Stimulated activated CD4-positive, alpha-beta T cell treated with anti-CD3 and anti-CD28 coated beads, Interleukin-1b, Interleukin-23, amount 100 ng/mL, for 48 hours (primary cell): ENCODE measurements at places on chromosomes 3 and 15.

GRCh38 chr3:141722648-141723047 is 15.4 kb upstream of the RNF7 start:
- DNase-seq: no peak

DNA sequence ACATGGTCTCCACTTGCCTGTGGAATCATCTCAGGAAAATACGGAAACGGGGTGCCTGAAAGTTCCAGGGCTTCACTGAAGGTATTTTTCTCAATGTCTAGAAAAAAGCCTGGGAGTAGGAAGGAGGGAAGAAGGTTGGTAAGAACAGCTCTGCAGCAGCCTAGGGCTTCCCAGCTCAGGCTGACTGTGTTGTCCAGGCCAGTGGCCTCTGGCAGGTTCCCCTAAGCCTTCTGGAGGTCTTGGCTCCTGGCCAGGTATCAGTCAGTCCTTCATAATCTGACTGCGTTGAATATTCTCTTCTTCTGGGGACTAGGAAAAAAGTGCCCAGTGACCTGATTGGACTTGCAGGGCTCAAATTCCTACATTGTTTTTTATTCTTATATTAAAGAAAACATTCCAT is 38.6 kb downstream of the SSR3 start:
- no peak for DNase-seq

- DNase-seq: no peak
Observed at GRCh38 chr3:27673701-27674100, 48.4 kb downstream of the EOMES start.

DNA sequence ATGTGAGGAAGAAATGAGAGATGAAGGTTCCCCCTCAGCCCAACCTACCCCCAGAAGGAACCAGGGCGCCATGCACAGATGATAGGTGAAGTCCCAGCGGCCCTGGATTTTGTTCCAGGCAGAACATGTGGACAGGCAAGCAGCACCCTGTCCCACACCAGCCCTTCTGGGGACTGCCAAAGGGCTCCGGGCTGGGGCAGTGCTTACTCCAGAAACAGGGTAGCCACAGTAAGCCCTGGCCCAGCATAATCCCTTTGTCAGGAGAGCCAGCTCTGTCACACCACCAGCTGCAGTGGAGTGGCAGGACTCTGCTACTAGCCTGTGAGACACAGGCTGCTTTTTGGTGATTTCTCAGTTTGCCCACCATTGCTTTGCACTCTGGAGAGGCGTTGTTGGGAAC is 6.3 kb downstream of the FBXL22 start:
- DNase-seq: no peak

- no peak for DNase-seq
Observed at GRCh38 chr15:83880529-83880928, 226.6 kb downstream of the ADAMTSL3 start.

DNA sequence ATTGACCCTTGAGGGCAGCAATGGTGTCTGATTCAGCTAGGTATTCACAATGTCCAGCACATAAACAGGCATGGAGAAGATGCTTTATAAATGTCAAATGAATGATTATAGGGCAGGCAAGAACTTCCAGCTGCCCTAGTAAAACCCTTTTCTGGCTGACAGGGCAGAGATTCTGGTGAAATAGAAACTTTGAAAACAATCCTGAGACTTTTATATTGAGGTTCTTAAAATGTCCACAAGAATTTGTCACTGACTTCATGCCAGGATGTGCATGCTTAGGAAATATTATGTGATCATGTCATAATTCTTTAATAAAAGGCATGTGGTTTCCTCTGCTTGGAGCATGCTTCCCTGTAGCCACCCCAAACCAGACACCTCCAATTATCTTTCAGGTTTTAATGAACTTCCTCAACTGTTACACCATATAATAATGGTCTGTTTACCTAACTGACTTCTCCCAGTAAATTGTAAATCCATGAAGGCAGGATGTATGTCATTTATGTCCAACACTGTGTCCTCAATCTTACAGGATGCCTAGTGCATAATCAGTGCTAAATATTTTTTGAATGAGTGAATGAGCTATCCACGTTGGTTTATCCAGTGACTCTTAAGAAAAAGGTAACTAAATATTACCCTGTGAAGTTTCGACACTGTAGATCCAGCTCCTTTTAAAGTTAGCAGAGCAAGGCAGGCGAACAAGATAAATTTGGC is 43.4 kb upstream of the CLRN1 start:
- DNase-seq: no peak

GRCh38 chr3:155425396-155425795 is 131.9 kb upstream of the STRIT1 start:
- DNase-seq: no peak

DNA sequence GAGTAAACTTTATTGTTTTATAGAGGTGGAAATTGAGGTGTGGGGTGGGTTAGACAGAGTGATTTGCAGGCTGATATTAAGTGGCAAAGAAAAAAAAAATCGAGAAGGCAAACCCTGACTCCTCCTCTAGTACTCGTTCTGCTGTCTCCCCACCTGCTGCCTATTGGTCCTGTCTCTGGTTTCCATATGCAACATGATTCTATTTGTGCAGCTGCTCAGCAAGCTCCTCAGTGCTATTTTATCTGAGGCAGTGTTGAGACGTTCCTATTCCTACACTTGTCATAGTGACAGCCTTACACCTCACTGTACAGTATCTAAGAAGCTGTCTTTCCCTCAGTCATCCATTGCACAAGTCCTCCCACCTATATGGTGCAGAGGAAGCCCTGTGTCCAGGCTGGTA is 45.1 kb downstream of the RSL24D1 start:
- DNase-seq: no peak

DNA sequence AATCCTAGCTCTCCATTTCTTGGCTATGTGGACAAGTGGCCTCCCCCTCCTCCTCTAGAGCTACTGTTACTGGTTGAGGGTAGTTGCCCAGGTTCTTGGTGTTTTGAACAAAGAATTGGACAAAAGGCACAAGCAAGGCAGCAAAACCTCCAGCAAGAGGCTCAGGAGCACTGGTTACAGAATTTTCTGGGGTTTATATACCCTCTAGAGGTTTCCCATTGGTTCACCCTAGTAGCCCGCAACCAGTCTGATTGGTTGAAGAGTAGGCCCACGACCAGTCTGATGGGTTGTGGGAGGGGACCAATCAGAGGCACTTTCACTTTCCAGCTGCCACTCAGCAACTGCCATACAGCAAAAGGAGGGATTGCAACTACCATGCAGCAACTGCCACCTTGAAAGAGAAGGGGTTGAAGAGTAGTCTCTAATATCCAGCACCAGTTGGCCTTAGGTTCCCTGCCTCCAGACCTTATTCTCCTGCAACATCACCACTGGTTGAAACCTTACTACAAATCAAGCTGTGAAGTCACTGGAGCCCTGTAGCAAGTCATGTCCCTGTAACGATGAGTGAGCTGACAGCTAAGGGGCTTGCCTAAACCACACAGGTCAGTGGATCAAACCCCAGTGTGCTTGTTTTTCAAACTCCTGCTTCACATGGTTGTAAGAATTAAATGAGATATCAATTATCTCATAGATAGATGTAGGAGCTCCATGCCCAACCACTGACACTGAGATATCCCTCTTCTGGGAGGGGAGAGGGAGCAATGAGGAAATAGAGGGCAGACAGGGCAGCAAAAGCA is 2.9 kb upstream of the C15orf39 start:
- DNase-seq: peak; percentile 47

DNA sequence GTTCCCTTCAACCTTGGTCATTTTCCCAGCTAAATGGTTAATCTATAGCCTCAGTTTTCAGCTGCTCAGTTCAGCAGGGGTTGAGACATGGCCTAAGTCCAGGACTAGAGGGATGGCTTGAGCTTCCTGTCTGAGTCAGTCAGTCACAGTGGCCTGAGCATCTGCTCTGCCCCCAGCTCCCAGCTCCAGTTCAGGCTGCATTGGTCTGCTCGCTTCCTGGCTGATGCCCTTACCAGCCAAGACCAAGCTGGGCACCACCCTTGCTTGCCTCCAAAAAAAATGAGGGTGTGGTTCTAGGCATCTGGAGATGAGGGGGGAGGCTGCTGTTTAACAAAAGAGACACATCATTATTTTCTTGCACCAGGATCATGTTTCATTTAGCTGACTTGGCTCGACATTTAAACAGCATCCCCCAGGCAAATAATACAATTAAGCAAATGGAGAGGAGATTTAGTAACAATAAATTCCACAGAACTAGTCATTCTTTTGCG is 70.7 kb downstream of the WNT5A start:
- no peak for DNase-seq

- DNase-seq: no peak
Observed at GRCh38 chr3:107106316-107106715, 270.9 kb upstream of the CCDC54 start.

GRCh38 chr3:4517643-4518311 is 24.6 kb downstream of the ITPR1 start:
- DNase-seq: no peak

GRCh38 chr3:83926291-83926690 is 1032.5 kb upstream of the CADM2 start:
- no peak for DNase-seq

- no peak for DNase-seq
Observed at GRCh38 chr3:184352149-184352785, 9.1 kb downstream of the CLCN2 start.

GRCh38 chr3:50236484-50237132 is 604 bp downstream of the GNAI2 start:
- DNase-seq: no peak

- DNase-seq: no peak
Observed at GRCh38 chr3:12255393-12255792, 33.5 kb upstream of the PPARG start.

- DNase-seq: peak; percentile 60
Observed at GRCh38 chr3:129650256-129650872, 43.9 kb upstream of the PLXND1 start.

GRCh38 chr3:87288446-87288845 is 12.1 kb upstream of the POU1F1 start:
- no peak for DNase-seq

DNA sequence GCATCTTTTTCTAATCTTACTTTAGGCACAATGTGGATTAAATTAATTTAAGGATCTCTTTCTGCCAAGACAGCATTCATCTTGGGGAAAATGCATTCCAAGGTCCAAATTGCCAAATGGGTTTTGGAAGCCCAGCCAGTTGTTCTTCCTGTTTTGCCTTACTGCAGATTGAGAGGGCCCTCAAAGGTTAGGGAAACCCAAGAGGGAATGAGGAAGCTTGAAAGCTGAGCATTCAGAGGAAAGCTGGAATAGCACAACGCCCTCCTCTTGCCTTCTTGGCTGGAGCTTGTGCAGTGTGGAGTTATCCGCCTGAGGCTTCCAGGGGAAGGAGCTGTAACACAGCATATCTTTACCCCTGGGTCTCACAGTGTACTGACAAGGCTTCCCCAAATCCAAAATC is 18.2 kb upstream of the SACM1L start:
- no peak for DNase-seq

DNA sequence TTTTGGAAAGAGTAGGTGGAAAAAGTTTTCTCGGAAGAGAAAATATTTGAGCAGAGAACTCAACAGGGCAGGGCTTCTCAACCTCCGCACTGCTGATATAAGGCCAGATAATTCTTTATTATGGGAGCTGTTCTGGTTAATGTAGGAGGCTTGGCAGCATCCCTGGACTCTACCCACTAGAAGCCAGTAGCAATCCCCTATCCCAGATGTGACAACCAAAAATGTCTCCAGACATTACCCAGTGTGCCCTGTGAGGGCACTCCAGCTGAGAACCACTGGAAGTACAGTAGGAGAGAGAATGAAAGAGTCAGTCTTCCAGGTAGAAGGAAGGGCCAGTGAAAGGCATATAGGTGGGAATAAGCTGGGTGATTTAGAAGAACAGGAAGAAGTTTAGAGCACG is 647.8 kb upstream of the ADAMTS9 start:
- DNase-seq: no peak
